ENCODE measurements at places on chromosomes 1 and 21.

GRCh38 chr21:41827951-41828883 is 50.9 kb downstream of the PRDM15 start:
- no peak for DNase-seq

DNA sequence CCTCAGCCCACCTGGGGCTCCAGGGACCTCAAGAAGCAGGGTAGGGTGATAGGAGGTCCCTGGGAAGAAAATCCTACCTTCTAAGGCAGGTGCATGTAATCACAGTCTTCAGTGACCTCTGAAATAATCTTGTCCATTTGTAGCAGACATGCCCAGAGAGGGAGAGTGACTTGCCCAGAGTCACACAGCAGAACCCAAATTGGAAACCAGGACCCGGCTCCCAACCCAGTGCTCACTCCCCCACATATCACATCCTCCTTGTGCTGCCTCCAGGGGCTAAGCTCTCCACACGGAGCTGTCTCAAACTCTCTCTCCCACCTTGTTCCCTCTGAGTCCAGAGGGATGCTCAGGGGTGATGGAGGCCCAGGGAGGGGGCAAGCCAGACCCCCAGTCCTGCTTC is 72.5 kb downstream of the RAP1GAP start:
- no peak for DNase-seq

DNA sequence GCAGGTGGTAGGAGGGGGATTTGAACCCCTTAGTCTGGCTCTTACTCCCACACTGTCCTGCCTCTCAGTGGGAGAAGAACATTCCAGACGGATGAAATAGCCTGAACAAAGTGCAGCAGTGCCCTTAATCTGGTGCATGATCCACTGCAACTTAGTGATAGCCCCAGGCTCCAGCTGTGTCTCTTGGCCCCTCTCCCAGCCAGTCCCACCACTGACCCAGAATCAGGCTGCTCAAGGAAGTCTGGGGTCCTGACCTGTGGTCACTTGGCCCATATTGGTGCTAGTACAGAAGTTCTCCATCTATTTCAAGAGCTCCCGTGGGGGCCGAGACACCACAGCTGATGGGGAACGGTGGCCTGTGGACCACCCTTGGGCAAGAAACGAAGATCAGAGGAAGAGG is 255.0 kb downstream of the KAZN start:
- DNase-seq: no peak

- no peak for DNase-seq
Observed at GRCh38 chr1:119143706-119144105, 3.3 kb upstream of the WARS2 start.

- no peak for DNase-seq
Observed at GRCh38 chr1:227306689-227307088, 11.6 kb downstream of the CDC42BPA start.

DNA sequence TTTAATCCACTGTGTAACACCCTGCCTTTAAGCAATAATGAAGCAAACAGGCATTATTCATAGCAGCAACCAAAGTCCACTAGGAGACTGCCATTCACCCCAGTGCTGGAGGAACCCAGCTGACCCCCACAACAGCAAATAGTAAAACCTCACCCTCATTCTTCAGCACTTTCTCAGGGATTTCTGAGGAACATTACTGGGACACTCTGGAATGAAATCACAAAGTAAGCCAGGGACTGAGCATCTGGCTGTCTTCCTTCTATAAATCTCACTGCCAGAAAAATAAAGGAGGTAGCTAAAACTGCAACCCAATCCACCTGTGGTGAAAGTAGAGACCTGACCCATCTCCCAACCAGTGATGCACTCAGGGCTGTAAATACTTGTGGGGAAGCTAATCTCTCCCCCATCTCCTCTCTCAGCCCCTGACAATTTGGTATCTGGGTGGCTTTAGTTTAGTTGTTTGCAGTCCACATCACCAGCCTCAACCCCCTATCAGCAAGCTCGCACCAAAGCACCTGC is 47.1 kb downstream of the COL6A1 start:
- DNase-seq: no peak

DNA sequence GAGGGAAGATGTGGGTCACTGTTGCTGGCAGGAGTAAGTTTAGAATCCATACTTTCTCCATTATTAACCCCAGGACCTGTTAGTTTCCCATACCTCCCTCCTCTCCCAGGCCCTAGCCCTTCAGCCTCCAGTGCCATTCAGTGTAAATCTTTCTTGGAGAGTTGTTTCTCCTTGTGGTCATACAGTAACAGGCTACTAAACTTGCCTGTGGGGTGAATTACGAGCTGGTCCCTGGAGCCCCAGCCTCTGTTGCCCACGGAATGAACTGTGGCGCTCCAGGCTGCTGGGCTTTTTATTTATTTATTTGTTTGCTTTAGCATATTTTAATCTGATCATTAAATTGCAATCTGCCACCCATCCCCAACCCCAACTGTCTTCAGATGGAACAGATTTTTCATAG is 305.2 kb downstream of the PBX1 start:
- no peak for DNase-seq

- DNase-seq: peak; percentile 78
Observed at GRCh38 chr1:215992620-215993019, 425.5 kb downstream of the KCTD3 start.

DNA sequence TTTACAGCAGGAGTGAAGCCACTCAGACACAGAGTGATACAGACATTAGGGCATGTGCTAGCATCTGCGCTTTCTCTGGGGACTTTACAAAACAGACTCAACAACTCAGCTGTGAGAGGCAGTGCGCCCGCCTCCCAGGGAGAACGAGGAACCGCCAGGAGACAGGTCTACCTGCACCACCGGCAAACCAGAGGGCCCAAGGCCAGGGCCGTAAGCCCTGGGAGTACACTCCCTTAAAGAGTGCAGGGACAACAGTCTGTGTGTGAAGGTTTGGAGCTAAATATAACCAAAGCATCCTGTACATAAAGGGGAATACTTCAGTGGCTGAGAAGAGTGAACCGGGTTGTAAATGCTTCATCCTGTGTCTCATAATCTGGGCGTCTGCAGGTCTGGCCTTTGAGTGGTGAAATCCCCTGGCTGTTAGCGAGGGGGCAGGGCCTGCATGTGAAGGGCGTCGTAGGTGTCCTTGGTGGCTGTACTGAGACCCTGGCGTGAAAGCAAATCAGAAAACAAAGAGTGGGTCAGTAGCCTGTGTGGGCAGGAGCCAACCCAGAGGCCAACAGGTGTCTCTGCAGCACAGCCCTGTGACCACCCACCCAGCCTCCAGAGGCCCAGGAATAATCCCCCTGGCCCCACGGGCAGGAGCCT is 86.9 kb downstream of the CD247 start:
- peak; percentile 29 for DNase-seq

DNA sequence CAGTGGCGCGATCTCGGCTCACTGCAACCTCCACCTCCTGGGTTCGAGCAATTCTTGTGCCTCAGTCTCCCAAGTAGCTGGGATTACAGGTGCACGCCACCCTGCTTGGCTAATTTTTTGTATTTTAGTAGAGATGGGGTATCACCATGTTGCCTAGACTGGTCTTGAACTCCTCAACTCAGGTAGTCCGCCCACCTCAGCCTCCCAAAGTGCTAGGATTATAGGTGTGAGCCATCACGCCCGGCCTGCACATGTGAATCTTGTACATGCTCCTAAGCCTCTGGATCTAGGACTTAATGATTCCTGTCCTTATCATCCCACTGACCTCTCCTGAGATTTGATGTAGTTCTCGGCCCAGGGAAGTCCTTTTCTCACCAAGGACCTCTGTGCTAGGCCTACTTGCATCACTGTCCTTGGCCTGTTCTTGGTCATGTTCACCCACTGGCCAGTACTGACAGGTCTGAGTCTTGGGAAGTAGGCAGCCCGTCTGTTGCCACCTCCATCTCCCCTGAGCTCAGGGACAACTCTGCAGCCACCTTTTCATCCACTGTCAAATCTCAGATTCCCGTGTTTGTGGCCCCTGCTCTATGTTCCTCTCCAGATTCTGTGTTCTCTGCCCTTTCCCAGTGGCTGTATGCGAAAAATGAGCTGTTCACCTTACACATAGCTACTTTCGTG is 9.4 kb downstream of the HYI start:
- no peak for DNase-seq

GRCh38 chr1:156368889-156369684 is at the start of gene RHBG:
Gene RHBG, plus strand, starts transcription at chr1:156369211. Its CDS starts 39 bp downstream, at chr1:156369250.
- DNase-seq: peak; percentile 47

GRCh38 chr1:206732508-206732907 is 38.1 kb upstream of the IL19 start:
- no peak for DNase-seq

DNA sequence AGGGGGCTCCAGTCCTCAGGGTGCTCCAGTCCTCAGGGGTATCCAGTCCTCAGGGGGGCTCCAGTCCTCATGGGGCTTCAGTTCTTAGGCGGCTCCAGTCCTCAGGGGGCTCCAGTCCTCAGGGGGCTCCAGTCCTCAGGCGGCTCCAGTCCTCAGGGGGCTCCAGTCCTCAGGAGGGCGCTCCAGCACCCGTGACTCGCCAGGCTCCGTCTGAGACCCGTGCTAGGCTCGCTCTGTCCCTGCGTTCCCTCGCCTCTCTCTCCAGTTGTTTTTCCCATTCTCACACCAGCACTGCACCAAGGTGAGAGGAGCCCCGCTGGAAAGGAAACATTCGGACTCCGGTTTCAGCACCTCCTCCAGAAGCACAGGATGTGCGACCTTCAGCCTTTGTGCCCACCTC is 9.4 kb upstream of the OR2M2 start:
- no peak for DNase-seq

- DNase-seq: no peak
Observed at GRCh38 chr1:7610106-7610731, 160.9 kb upstream of the VAMP3 start.

- DNase-seq: peak; percentile 61
Observed at GRCh38 chr1:214002472-214002871, 14.7 kb downstream of the PROX1 start.

DNA sequence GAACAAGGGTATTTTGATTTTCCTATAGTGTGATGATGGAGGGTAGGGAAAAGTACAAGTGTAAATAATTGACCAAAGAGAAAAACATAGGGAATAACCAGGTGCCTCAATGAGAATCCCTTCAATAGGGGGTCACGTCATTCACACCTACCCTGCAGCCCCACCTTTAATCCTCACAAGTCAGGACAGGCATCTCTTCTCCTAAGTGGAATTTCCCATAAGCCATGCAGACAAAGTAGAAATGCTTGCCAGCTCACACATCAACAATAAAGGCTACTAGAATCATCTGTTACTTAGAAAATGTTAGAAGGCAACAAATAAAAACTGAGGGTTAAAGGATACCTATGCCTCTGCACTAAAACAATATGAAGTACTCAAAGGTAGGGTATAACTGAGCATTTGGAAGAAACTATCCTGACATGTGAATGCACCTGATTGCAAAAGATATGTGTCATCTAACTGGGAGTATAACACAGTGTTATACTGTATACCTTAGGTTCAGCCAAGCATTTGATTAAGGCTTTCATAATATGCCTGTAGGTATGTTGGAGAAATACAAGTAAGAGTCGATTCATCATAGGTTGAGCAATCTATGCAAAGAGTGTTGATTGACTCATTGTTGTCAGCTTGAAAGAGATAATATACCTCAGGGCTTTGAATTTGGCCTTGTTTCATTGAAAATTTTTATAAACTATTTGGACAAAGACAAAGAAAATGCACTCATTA is 32.4 kb upstream of the ATP1A1 start:
- DNase-seq: no peak

DNA sequence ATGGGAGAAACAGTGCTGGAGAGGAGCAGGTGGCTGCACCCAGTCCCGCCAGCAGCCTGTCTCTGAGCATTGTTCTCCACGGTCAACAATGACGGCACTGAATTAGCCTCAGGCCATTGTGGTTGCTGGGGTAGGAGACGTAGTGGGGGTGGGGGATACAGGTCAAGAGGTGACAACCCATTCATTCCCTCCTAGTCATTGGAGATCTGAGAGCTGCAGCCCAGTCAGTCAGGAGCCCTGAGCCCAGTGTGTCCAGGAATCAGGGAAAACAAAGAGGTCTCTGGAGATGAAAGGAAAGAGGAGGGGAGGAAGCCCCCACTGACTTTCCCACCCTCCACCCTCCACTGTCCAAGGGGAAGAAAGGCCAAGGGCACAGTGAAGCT is 15.3 kb downstream of the SMIM12 start:
- peak; percentile 62 for DNase-seq

DNA sequence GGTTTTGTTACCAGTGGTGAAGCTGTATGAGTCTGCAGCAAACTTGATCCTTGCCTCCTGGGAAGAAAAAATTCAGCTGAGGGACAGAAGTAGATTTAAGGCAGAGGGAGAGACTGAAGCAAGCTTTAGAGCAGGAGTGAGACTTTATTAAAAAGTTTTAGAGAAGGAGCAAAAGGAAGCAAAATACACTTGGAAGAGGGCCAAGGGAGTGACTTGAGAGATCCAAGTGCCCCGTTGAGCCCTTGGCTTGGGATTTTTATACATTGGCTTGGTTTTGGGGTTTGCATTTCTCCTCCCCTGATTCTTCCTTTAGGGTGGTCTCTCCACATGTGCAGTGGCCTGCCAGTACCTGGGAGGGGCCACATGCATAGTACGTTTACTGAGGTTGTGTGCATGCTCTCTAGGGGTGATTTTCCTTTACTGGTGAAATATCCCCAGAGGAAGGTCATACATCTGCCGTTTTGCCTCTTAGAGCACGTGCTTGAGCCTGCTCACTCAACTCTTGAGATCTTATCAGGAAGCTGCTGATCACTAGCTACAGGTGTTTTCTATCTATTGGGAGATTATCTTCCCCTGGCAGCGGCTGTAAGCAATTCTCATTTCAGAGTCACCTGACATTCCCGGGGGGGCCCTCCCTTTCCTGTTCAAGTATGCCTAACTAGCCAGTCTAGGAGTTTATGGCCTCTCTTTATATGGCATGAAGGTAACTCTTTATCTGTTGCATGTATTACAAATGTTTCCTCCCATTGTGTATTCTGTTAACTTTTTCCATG is 20.3 kb downstream of the FASLG start:
- no peak for DNase-seq

DNA sequence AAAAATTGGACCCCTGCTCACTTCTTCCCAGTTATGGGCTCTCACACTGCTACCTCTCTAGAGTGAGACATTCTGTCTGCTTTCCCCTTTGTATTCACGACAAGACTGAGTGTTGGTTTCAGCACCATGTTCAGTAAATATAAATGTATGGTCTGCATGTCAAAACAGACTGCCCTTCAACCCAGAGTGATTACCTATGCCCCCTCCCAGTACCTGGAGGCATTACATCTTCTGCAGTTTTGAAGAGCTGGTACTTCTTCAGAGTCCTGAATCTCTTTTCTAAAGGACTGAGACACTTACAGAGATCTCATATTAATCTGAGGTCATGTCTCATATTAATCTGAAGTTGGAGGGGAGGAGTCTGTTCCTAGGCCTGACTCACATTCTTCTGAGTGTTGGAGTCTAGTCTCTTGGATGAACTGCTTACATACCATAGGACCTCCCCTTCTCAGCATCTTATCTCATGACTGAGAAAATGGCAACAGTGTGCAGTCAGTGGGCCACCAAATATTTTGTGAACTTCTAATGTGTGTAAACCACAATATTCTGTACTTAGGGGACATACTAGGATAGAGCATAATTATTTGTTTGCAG is 80.3 kb downstream of the RGL1 start:
- DNase-seq: no peak
